ENCODE measurements at places on chromosomes 16 and 17.

DNA sequence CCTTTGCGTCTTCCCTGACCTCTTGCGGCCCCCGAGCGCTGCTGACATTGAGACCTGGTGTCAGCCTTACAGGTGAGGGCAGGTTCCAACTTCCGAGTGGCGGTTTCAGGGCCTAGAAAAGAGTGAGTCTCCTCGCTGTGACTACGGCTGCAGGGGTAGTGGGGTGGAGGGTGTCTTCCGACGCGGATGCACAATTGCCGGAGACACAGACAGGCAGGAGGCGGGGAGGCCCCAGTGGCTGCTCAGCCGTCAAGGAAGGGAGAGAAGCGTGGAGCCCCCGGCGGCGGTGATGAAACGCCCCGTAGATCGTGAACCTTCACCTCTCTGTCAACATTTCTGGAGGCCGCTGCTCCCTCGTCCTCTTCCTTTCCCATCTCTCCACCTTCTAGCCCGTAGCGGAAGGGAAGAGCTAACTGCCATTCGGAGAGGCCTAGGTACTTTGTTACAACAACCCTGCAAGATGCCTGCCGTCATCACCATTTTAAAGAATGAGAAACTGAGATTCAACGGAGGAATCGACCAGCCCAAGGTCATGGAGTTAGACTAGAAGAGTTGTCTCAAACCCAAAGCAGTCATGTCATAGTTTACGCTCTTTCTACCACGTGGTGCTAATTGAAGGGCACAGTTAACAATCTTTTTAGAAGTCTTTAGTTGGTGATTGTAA is 485 bp downstream of the DNAJA3 start:
- no peak for DNase-seq

DNA sequence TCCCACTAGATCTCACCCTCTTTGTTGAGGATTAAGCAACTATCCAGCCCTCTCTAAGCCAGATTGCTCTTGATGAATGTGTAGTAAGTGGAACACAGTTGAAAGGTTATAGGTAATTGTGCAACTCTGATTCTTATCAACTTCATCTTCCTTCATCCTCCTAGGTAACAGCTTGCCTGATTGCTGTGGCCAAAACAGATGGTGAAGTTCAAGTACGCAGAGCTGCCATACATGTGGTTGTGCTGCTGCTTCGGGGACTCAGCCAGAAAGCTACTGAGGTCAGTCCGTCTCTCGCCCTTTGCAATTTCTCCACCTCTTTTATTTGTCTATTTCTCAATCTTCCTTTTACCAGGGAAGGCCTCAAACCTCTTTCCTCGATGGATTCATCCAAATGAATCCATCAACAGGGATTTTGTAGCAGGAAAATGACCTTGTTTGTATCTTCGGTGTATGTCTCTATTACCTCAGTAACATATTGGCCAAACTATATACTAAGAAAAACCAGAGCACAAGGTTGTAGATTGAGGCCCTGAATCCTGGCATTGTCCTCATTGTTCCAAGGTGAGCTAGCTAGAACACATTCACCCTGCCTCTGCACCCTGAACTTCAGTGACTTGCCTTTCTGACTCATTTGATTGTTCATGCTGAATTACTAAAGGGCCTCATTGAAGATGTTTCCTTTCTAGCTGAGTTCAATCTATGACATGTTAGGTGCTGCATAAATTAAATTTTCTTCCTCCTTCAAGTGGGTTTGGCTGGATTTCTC is 65.1 kb upstream of the HAS3 start:
- no peak for DNase-seq

DNA sequence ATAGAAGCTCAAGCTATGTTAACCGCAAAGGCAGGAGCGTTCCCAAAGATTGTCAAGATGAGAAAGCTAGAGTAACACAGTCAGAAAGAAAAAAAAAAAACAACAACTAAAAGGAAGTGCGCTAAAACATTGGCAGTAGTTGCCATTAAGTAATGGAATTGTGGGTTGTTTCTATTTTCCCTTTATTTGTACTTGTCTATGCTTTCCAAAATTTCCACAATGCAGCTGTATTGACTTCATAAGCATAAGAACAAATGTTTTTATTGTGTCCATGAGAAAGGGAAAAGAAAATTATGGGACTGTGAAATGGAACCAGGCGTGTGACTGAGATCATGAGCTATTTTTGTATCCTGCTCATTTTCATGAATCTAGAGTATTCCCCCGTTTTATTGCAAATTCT is 153.4 kb downstream of the TMEM114 start:
- no peak for DNase-seq

GRCh38 chr17:62689441-62690167 is 62.1 kb downstream of the MRC2 start:
- DNase-seq = no peak

DNA sequence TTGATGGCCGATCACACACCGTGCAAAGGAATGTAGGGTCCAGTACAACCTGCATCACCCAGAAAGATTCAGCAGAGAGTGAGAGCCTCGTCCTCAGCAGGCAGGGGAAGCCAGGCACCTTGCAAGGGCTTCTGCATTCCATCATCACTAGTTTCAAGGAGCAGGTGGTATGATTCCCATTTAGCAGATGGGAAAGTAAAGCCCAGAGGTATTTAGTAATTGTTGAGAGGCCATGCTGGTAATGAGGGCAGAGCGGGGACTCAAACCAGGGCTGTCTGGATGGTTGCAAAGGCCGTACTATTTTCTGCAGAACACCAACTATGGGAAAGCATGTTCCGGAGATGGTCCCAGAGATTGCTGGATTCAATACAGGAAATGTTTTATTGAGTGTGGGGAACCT is 65.8 kb upstream of the MRTFB start:
- no peak for DNase-seq

- no peak for DNase-seq
Measured at GRCh38 chr17:39772987-39773934, 35.5 kb downstream of the GRB7 start.

GRCh38 chr16:74999219-74999608 is 390 bp downstream of the ZNRF1 start:
- DNase-seq = no peak

DNA sequence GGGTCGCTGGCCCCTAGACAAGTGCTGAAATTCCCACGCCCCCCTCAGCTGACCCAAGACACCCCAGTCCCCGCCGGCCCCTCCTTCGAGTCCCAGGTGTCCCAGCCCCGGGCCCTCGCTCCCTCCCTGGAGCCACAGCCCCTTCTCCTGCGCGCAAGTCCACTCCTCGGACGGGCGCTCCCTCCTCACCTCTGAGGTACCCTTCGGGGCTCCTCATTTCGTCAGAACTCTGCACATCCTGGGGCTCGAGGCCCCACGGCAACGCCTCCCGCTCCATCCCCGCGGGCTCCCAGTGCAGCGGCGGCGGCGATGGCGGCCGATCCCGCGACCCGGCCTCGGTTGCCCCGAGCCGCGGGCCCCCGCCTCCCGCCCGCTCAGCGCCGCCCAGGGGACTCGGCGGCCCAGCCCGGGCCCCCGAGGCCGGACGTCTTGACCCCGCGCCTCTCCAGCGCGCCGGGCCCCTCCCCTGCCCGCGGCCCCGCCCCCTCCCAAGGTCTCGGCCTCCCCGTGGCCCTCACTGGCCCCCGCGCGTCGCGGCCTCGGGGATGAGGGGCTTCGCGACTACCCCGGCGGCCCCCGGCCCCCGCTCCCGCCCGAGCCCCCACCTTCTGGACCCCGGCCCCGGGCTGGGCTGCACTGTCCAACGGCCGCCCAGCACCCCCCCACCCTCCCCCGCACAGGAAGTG is at the start of gene ZNF768:
Gene ZNF768 (minus strand): TSS at position 430 of the 686 bp plus-strand sequence. CDS start 153 bp downstream, at position 277.
- no peak for DNase-seq
